NCI-H2107 (cell line): ENCODE measurements at places on chromosomes 11 and 22.
A peak's percentile ranks its signal among the peaks of the same experiment; 100 is the strongest.

DNA sequence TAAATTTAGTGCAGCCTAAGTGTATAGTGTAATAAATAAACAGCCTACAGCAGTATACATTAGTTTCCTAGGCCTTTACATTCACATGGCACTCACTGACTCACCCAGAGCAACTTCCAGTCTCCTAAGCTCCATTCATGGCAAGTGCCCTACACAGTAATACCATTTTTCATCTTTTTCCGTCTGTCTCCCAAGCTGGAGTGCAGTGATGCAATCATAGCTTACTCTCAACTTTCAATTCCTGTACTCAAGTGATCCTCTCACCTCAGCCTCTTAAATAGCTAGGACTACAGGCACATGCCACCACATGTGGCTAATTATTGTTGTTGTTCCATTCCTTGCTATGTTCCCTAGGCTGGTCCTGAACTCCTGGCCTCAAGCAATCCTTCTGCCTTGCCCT lies 54.4 kb downstream of the FCHSD2 start:
- DNase-seq = no peak

- DNase-seq = no peak
Observed at GRCh38 chr11:22133776-22134175, 59.1 kb upstream of the ANO5 start.

DNA sequence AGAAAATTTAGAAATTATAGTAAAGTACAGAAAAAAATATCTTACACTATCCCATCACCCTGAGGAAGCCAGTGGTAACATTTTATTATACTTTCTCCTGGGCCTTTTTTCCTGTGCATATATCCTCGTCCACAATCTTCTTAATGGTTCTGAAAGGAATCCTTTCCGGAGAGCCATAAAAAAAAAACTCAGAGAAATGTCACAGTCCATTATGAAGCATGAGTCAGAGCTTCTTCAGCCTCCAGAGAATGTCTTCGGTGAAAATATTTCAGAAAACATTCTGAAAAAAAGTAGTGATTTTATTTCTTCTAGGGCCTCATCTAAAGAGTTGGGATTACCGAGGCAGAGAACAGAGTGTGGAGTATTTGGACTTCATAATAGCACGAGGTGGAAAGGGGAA lies 163.4 kb downstream of the INSC start:
- no peak for DNase-seq

- no peak for DNase-seq
Observed at GRCh38 chr22:20312396-20313191, 7.3 kb downstream of the DGCR6L start.

- DNase-seq = no peak
Observed at GRCh38 chr11:116234989-116235568, 537.7 kb downstream of the BUD13 start.

GRCh38 chr22:37824674-37825641 lies 1.8 kb downstream of the GALR3 start:
- no peak for DNase-seq

- DNase-seq = peak; percentile 84
Observed at GRCh38 chr11:113974741-113975470, at the start of gene HTR3A. TSS of gene HTR3A (plus strand) at chr11:113975108. CDS start at chr11:113975326, 218 bp downstream.

- no peak for DNase-seq
Observed at GRCh38 chr11:27386181-27386845, 23.3 kb upstream of the CCDC34 start.

GRCh38 chr22:45831394-45831793 lies 145.6 kb downstream of the WNT7B start:
- no peak for DNase-seq

- DNase-seq = no peak
Observed at GRCh38 chr11:70032470-70032795, 45.7 kb upstream of the ANO1 start.

GRCh38 chr22:43173976-43174720 lies 12.8 kb downstream of the TTLL12 start:
- DNase-seq = no peak

DNA sequence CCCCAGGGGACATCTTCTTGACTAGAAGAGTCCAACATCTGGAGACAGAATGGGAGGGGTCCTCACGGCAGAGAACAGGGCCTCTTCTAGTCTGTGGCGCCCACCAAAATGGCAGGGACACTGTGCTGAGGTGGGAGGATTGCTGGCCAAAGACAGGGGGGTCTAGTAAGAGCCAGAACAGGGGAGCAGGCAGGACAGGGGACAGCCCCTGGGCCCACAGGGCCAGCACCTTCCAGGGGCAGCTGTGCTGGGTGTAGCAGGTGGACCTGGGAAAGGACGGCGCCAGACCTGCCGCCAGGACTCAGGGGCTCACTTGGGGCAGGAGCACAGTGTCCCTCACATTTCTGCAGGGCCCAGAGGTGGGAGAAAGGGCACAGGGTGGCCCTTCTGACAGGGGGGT lies 858 bp upstream of the APOBEC3A start:
- no peak for DNase-seq

DNA sequence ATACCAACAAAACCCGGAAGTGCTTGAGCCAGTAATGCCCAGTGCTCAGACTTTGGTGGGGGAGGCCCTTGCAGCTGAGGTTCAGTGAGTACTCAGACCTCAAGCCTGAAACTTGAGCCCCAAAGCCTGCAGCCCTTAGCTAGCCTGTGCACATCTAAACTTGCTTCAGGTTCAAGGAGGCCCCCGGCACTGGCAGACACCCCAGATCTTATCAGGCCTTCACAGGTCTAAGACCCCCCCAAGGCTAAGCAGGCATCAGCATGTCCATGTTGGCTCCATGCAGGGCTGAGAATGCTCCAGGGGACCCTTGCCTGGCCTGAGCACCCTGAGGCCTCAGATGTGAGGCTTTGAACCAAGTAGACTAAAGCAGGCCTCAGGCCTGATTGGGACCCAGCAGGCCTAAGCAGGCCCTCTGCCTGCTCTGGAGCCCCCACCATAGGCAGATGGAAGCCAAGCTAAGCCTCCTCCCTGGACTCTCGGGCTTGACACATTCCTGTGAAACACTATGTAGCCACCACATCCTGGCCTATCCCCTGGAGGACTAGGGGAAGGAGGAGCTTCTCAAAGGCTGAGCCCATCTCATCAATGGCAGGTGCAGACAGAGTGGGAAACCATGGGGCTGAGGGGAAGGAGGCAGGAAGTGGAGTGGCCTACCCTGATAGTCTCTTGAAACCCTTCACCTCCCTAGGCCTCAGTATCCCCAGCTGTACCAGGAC lies 1.2 kb upstream of the CASTOR1 start:
- DNase-seq = no peak

DNA sequence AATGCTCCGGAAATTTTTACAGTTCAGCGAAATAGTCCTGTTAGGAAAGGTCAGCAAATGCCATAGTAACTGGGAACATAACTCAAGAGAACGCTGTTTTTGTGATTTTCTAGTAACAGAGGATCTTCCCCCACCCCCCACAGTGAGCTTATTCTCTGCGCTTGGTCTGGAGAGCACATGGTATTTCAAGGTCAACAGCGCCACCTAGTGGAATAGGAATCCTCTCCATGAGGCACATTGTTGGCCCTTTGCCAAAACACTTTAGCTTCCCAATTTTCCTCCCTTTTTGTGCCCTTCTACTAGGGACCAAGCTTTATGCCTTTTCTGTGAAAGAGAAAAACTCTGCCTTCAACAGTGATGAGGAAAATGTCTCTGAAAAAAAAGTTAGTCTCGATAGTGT lies 13.2 kb upstream of the OR4C12 start:
- peak; percentile 16 for DNase-seq

DNA sequence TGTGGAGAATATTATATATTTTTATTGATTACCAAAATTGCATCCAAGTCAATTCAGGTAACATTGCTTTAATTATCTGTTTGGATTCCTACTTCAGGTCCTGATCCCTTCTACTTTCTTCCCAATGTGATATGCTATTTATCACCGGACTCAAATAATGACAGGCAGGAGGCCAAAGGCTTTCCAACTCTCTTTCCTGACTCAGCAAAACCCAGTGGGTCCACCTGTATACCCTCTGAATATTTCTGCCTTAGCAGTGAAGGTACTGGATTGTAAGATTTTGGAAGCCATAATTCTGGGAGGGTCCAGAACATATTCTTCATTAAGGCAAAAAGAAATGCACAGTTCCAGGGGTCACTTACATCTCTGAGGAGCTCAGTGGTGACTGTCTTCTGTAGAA lies 260.2 kb upstream of the UBASH3B start:
- no peak for DNase-seq

DNA sequence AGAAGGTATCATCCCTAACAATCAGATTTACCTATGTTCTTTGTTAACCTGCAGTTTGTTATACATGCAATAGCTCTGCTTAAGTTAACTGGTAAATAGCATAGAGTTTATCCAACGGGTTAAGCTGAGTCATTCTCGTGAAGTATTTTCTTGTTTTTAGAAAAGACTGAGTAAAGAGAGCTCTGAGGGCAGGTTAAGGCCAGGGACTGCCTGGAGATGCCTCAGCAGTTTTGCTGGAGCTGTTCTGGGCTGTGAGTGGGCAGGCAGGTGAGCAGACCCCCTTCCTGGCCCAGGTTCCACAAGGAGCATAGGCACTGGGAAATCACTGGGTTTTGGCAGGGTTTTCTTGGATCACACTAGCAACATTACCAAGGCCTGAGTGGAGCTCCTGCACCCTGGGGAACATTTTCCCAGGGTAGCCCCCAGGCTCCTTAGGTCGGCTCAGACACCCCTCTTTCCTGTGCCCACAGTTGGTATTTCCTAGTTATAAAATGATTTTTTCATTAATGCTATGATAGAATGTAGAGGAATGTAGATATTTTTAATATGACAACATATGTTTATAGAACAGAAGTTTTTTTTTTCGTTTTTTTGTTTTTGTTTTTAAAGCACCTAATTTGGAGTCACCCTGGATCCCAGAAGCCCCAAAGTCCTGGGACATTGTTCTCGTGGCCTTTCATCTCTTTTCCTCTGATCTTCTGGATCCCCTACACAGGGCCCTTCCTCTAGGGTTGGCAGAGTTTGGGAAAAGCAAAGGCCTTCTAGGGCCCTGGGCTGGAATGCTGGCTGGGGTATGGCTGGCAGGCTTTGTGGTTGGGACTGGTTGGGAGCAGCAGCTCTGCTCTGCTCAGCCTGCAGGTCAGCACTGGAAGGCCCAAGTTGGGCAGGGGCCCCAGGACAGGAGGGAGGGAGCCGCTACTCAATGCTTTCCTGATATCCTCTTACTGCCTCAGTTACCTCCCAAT lies 26.7 kb downstream of the IRAG1 start:
- DNase-seq = no peak

DNA sequence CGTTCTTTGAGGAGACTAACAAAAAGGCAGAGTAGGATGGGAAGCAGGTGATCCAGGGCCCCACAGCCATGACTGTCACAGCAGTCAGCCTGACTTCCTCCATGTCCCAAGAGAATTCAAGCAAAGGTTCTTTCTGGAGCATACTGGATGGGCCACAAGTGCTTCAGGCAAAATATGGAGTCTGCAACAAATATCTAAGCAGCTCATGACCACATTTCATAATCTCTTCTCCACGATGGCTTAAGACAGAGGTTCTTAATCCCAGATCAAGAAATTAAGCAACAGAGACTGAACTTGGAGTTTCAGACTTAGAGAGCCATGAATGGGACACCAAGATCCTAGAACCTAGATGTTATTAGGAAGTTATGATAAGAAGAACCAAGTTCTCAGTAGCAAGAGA lies 31.6 kb downstream of the GUCY1A2 start:
- DNase-seq = no peak

DNA sequence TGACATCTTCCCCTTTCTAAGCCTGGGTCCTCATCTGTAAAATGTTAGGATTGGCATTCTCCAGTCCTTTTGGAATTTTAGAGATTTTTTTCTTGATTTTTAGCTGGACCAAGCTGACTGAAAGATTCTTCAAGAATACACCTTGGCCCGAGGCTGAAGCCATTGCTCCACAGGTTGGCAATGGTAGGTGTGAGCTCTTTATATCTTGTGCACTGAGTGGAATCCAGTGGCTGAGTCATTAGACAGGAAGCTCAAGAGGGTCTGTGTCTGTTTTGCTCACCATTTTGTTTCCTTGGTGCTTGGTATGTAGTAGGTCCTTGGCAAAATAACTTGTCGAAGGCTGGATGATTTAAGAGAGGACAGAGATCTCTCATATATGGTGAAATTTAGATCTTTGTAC lies 6.2 kb downstream of the EIF3L start:
- no peak for DNase-seq

- DNase-seq = no peak
Observed at GRCh38 chr11:2102132-2102882, 36.9 kb downstream of the IGF2 start.

DNA sequence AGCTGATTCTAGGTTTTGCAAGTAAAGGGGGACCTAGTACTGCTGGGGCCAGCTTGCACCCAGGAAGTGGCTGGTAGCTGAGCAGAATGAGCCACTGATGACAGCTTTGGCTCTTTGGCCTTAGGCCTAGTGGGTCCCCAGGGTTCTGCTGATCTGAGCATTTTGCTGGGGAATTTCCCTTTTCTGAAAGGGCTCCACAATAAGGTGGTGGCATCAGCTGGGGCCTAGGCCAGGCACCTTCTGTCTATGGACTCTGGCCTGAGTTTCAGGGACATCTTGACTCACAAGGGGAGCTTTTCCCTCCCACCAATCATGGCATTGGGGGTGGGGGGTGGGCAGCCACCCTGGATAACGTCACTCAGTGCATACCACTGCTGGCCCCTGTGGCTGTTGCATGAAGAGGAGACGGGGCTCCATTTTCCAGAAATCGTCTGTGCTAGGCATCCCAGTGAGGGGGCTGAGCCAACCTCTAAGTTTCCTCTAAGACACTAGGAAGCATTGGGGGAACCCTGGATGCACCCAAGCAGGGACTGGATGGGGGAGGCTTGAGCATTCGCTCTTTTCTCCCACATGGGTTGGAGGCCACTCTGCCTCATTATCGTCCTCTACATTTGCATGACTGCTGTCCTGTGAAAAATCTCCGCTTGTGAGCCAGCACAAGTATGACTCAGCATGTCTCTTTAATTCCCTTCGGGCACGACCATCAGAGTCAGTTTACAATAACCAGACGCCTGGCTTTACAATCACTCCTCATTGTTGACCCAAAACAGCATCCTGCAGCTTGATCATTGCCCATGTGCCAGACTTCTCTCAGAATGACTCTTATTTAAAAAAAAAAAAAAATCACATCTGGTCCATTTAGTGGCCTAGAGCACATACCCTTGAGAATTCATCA lies 145.0 kb upstream of the THY1 start:
- peak; percentile 32 for DNase-seq

GRCh38 chr22:40212121-40212520 lies 34.4 kb downstream of the TNRC6B start:
- DNase-seq = no peak

DNA sequence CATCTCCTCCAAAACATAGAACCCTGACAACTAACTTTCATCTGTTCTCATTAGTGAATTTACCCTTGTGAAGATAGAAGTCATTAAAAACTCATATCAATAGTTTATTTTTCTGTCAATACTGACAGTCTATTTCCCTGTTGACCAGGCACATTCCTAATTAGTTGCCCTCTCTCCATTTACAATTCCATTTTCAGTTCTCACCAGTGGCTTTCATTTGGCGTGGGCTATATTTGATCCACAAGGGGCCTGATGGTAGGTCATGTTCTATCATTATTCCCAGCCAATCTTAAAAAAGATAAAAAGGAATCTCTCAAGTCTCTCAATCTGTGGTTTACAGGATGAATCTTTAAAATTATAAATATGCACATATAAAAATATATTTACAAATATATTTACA lies 3.9 kb upstream of the AKIP1 start:
- DNase-seq = no peak

GRCh38 chr11:70486731-70487130 lies 88.4 kb downstream of the CTTN start:
- DNase-seq = no peak

- DNase-seq = no peak
Observed at GRCh38 chr11:130606781-130607511, 158.5 kb downstream of the ADAMTS15 start.
